ENCODE measurements at places on chromosomes 5 and 9.

GRCh38 chr5:34993951-34994350 is 53.8 kb downstream of the AGXT2 start:
- no peak for DNase-seq

DNA sequence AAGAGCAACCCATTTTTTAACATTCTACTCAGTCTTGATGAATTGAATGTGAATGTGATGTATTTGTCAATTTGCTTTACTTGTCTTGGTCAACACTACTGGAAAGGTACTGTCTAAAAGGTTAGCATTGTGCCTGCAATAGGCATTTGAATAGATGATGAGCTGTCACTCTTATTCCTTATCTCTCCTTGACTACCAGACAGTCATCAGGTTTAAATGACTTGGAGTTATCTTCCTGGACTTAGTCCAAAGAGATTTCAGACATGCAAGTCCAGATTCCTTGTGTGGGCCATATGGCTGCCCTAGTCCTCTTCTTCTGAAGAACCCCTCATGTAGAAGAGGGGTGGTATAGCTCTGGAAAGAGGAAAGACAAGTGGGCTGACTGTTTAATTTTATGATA is 4.8 kb downstream of the ARHGEF28 start:
- DNase-seq, result no peak

DNA sequence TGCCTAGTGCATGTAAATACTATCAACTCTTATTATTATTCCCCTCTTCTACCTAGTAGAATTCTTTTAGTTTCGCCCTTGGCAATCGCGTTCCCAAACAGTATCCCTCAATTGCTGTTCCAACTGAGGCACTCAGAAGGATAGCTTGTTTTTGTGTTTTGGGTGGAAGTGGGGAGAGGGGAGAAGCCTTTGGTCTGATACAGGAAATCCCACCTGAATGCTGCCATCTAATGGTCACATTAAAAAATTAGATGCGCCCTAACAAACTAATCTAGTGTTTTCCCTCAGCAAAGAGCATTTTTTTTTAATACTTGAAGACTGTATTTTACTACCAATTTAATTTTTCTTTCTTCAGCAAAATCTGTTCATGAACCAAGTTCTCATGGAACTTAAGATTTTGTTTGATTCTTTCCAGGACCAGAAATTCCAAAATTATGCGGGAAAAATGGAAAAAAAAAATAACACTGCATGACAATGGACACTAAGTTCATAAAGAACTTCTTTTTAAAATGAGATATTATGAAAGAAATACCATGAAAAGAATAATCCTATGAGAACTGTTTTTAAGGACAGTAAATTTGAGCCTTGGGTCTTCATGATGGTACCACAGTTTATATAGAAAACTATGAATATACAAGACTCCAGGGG is 22.2 kb upstream of the GLDC start:
- peak; percentile 21 for DNase-seq

GRCh38 chr5:132830436-132831094 is at the start of gene SHROOM1:
SHROOM1 (minus strand) TSS chr5:132830647; CDS start chr5:132826140, 4,507 bp downstream.
- DNase-seq, result no peak

DNA sequence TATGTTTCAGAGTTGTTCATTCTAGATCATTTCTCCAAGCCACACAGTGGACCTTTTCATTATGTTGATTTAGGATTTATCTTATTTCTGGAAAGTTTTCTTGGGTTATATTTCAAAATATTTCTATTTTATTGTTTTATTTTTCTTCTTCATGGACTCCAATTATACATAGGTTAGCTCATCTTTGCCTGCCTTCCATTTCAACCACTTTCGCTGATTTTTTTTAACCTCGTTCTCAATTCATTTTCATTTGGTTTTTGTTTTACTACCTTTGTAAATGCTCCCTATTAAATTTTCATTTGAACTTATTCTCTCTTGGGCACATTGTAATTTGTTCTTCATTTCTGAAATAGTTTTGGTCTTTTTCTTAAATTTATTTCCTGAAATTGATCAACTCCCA is 169.0 kb upstream of the PITX1 start:
- no peak for DNase-seq

DNA sequence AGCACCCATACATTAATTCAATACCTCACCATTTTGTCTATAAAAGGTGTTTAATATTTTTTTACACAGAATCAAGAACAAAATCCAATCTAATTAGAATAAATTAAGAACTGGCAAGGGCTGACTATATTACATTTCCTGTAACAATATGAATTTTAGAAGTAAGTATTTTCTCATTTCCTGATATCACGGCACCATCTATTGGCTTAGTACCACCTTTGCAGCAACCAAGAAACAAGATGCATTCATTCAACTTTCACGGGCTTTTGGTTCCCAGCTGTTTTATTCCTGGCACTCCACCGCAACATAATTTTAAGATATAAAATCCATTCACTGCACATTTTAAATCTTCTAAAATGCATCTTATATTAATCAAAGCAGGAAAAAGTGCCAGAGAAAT is 20.6 kb downstream of the PSMB7 start:
- no peak for DNase-seq

DNA sequence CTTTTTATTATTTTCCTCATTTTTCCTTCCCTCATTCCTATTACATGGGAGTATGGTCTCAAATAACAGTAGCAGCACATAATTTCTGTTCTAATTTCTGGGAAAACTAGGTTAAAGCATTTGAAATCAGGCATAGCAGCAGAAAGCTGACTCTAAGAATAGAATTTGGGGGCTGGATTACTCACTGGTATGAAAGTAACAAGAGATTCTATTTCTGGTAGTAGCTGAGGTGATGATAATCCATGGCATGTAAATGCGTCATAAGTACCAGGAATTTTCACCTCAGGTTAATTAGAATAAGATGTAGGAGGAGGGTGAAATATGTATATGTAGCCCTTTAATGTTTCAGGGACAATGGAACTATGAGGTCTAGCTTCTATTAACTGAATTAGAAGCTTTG is 662.0 kb downstream of the PTPRD start:
- peak; percentile 96 for DNase-seq

DNA sequence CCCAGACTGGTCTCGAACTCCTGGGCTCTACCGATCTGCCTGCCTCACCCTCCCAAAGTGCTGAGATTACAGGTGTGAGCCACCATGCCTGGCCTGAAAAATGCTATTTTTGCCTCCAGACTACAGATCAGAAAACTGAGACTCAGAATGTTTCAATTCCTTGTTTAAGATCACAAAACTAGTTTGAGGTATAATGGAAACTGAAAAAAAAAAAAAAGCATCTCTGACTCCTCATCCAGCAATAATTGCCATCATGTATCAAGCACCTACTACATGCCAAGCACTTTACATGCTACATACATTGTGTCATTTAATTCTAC is 35.6 kb downstream of the PLAC8L1 start:
- DNase-seq, result no peak

GRCh38 chr5:75395277-75395676 is 58.3 kb downstream of the HMGCR start:
- DNase-seq, result no peak

DNA sequence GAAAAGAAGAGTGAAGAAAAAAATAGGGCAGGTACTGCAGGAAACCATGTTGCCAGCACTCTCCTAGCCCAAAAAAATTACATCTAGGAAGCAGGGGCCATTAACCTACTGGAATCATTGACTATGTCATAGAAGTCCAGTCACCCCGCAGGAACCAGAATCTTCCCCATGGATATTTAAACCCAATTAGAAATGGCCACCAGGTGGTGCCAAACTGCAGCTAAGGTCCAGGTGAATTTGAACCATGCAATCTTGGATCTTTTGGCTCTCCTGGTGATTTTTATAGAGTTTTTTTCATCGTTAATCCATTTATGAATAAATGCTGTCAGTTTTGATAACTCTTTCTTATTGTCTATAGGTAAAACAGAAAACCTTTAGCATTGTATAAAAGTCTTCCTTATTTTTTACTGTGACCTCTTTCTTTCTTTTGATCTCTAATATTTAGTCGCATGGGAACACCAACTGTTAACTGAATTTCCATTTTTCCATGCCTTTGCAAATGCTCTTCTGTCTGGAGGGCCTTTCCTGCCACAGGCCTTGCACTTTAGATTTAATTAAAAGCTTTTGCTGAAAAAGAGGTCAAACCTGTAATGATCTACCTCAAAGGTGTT is 147.5 kb upstream of the FGF10 start:
- DNase-seq, result peak; percentile 9

GRCh38 chr5:40480392-40480791 is 199.3 kb upstream of the PTGER4 start:
- no peak for DNase-seq

DNA sequence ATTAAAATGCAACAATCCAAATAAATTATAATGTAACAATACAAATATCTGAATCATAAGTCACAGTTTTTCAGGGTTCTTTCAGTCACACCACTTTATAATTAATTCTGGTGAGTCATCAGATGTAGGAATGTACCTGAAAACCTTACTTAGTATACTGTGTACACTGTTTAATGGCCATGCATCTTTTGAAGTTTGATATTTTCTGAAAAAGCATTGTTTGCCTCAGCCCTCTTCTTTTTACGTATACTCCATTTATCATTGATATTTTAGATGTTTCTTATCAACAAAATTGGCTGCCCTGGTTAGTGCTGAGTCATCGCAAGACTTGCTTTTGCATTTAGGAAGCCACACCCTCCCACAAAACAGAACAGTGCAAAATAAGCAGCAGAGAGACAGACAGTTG is 218.6 kb downstream of the PJA2 start:
- peak; percentile 32 for DNase-seq

GRCh38 chr9:127634698-127635097 is 22.6 kb downstream of the STXBP1 start:
- no peak for DNase-seq

DNA sequence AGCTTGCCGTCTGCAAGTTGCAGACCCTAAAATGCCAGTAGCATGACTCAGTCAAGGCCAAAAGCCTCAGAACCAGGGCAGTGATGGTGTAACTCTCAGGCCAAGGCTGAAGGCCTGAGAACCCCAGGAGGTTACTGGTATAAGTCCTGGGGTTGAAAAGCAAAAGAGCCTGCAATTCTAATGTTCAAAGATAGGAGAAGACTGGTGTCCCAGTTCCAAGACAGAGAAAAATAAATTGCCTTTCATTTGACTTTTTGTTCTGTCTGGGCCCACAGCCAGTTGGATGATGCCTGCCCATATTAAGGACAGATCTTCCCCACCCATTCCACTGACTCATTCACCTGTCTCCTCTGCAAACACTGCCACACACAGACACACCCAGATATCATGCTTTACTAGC is 673.2 kb downstream of the CDH18 start:
- peak; percentile 57 for DNase-seq

DNA sequence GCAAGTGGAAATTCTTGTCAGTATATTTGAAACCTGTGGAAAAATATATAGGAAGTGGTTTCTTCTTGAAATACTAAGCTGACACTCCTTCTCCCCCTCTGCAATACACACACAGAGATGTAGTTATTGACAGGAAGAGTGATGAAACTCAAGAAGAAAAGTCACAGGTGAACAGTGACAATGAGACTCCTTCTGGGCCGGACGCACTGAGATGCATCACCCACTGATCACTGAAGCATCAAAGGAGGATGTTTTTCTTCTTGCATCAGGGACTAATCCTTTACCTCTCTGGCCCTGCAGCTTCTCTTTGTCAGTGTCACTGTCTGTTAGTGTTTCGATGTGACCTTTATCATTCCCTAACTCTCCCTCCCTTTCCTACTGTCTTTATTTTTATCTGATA is 1864.2 kb upstream of the C9orf72 start:
- no peak for DNase-seq

- DNase-seq, result no peak
Observed at GRCh38 chr5:95655575-95655974, 9.0 kb downstream of the RFESD start.

- no peak for DNase-seq
Observed at GRCh38 chr9:72362118-72362531, 2.9 kb downstream of the ZFAND5 start.

- DNase-seq, result no peak
Observed at GRCh38 chr9:122320413-122320881, 50.4 kb upstream of the PTGS1 start.

GRCh38 chr9:5719100-5719926 is 90.4 kb downstream of the RIC1 start:
- DNase-seq, result peak; percentile 49

DNA sequence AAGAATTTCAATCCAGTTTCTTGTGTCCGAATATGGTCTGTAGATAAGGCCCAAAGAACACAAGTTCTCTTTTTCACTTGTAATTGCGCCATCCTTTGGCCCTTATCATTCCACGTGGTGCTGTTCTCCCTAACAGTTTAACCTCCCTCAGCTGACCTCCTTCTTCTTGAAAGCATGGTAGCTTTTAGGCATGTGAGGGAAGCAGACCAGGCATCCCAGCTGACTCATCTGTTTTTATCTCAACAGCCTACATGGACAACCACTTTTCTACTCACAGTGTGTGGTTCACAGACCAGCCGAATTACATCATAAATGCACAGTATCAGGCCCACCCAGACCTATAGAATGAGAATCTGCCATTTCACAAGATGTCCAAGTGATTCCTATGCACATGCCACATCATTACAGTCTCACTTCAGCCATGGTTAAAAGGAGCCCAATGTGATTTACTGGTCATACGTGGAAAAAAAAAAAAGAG is 26.9 kb upstream of the PLIN2 start:
- DNase-seq, result peak; percentile 65

GRCh38 chr5:174314261-174314660 is 268.8 kb downstream of the NSG2 start:
- no peak for DNase-seq

DNA sequence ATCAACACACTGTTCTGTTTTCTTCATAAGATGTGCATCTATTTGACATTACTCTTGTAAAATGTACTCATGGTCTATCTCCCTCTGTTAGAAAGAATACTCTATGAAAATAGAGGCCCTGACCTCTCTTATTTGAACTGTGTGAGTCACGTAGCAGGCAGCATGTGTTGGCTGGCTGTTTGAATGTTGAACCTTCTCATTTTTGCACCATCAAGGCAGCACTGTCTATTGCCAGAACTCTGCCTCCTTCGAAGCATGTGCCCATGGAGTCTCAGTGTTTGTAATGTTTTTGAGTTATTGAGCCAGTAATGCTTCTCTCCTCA is 144.4 kb downstream of the ALDH1A1 start:
- DNase-seq, result no peak

DNA sequence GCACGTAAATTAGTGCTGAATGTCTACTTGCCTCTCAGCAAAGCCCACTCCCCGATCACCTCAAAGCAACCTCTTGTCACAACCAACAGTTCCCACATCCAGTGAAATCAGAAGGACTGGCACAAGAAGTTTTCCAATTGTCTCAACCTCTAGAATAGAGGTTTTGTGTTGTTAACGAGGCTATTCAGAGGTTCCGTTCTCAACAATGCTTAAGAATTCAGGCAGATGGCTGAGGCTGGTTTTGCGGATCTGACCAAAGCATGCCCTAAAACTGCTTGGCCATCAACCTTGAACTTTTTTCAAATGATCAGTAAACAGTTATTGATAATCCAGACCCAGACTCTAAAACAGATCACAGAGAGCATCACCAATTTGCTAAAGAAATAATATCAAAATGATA is 52.9 kb downstream of the MAPKAP1 start:
- no peak for DNase-seq

- DNase-seq, result peak; percentile 59
Observed at GRCh38 chr5:93381057-93381456, 200.0 kb downstream of the NR2F1-AS1 start.

Data from fibroblast of upper back skin (primary cell).